ENCODE measurements at places on chromosomes 7 and 10.

DNA sequence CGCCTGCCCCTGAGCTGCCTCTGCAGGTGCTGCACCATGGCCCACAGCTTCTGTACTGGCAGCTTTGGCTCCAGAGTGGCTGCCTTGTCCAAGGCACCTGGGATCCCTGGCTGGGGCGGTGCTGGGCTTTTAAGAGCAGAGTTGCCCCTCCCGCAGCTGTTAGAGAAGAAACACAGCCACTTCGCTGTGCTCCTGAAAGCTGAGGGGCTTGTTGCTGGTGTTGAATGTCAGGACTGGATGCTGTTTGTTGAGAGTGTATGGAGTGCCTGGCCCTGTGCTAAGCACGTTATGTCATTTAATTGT, 6.2 kb downstream of the FAM241B start:
- H3K36me3 ChIP-seq: no peaks in the 10 kb centered on the region
- no peak overlapping the region for H3K27ac ChIP-seq
- DNase-seq: no peak
- H3K4me1 ChIP-seq: no peaks in the 10 kb centered on the region
- no peak overlapping the region for H3K4me3 ChIP-seq
- H3K27me3 ChIP-seq: no peaks in the 10 kb centered on the region

DNA sequence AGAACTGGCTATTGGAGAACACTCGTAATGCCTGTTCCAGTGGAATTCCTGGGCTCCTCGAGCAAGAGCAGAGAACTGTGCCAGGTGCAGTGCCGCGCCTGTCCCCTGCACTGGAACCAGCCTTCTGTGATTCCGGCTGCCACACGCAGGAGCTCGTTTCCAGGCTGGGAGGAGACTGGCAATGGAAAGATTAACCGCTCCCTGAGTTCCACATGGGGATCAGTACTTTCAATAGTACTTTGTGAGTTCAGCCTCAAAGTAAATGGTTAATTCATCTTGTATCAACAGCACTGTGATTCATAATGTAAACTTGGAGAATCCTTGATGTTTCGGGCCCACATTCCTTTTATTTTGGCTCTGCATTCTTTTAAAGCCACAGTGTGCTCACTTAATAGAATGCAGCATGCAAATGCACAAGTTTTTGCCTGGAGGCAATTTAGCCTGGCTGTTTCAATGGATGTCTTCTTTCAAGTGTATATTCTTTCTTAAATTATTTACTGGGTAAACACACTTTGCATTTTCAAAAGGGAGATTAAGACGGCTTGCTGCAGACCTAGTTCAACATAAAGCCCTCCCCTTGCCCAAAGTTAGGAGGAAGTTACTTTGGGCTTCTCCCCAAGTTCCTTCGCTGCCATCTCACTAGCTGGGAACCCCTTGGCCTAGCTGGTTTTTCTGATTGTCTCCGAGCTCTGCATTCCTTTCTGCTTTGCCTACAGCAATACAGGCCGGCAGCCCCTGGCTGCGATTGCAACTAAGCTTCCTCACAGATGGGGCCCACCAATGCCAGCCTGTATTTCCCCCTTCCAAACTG, 138.1 kb upstream of the TCF7L2 start:
- H3K4me3 ChIP-seq: no peak overlapping the region
- H3K27ac ChIP-seq: no peak overlapping the region
- no peak for DNase-seq
- H3K27me3 ChIP-seq: no peaks in the 10 kb centered on the region

GRCh38 chr7:79702116-79702515, 248.6 kb upstream of the MAGI2 start:
- no peak overlapping the region for H3K27ac ChIP-seq
- H3K36me3 ChIP-seq: no peaks in the 10 kb centered on the region
- H3K4me1 ChIP-seq: no peaks in the 10 kb centered on the region
- H3K27me3 ChIP-seq: no peaks in the 10 kb centered on the region
- no peak for DNase-seq
- no peak overlapping the region for H3K4me3 ChIP-seq

- no peak overlapping the region for H3K4me3 ChIP-seq
- H3K36me3 ChIP-seq: no peaks in the 10 kb centered on the region
- H3K4me1 ChIP-seq: no peaks in the 10 kb centered on the region
- no peak for DNase-seq
- H3K27ac ChIP-seq: no peak overlapping the region
- no peaks in the 10 kb centered on the region for H3K27me3 ChIP-seq
Measured at GRCh38 chr10:21326594-21327288, 198.7 kb downstream of the SKIDA1 start.

GRCh38 chr10:131556897-131557495, 245.5 kb upstream of the TCERG1L start:
- H3K4me3 ChIP-seq: no peak overlapping the region
- no peak overlapping the region for H3K27ac ChIP-seq
- DNase-seq: no peak
- H3K36me3 ChIP-seq: no peaks in the 10 kb centered on the region
- no peaks in the 10 kb centered on the region for H3K4me1 ChIP-seq
- no peaks in the 10 kb centered on the region for H3K27me3 ChIP-seq
